ENCODE measurements at places on chromosomes 2 and 18.

DNA sequence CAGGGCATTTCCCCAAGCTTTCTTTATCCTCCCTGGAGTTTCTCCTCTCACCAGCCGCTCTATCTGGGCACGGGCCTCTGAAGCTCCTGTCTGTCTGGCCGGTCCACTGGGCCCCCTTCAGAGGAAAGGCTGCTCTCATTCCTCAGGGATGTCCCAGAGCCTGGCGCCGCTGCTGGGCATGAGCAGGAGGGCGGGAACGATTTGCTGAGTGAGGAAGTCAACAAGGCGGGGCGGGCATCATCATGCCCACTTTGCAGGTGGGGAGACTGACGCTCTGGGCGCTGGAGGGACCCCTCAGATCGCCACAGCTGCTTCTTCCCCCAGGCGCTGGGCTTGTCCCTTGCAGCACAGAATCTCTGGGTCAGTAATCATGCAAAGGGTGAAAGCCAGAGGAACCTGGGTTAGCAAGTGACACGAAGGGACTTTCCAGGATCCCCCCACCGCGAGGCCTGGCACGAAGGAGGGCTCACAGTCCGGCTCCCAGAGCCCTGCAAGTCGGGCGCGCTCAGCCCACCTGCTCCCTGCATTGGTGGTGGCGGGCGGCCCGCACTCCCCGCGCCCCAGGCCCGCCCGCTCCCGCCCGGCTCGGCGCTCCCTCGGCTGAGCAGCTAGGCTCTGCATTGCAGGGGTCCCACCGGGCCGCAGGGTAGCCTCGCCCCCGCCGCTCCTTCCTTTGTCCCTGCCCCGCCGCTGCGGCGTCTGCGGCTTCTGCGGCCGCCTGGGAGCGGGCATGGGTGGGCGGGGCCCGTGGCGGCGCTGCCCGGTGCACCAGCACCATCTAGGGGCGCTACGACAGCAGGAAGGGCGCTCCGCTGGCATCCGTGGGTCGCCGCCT, 157.8 kb downstream of the CYRIA start:
- peak; percentile 3 for DNase-seq

DNA sequence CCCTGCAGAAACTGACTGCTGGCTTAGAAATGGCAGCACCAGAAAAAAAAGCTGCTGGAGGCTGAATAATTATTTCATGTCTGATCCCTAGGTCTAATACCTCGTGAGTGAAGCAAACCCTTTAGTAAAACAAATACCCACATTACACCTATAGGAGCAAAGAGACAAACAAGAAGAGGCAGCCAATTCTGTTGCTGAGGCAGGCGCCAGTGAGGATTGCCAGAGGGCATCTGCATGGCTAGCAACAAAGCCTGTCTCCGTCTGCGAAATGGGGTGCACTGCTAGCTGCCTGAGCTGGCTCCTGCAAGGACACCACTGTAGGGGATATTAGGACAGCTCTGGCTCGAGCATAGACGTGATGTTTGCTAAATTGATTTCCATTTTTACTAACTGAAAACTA, 509.7 kb downstream of the TDRD15 start:
- no peak for DNase-seq

DNA sequence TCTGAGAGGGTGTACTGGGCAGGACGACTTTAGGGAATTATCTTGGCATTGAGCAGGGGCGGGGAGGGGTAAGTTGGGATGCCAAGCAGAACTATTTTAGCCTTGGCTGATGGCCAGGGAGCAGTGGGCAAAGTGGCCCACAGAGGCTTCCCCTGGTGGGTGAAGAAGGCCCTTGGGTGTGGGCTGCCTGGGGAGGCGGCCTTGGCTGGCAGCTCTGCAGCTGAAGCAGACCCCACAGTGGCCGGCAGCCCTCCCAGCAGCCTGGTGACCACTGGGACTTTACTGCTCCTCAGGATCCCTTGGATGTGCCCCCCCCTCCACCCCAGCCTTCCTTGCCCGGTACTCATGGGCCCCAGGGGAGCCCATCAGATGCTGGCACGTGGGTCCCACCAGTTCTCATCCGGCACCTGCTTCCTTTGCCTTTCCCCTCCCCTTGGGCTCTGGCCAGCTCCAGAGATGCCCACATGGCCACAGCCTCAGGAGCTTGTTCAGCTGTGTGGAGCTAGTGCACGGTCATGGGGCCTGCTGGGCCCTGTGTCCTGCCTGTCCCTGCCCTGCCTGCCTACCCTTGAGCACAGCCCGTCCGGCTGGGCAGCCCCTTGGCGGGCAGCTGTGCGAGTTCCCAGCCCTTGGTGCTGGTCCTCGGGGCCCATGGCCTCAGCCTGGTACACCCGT, 122.1 kb upstream of the HS6ST1 start:
- DNase-seq = no peak

GRCh38 chr2:128233790-128234395, 84.8 kb downstream of the HS6ST1 start:
- DNase-seq = no peak

DNA sequence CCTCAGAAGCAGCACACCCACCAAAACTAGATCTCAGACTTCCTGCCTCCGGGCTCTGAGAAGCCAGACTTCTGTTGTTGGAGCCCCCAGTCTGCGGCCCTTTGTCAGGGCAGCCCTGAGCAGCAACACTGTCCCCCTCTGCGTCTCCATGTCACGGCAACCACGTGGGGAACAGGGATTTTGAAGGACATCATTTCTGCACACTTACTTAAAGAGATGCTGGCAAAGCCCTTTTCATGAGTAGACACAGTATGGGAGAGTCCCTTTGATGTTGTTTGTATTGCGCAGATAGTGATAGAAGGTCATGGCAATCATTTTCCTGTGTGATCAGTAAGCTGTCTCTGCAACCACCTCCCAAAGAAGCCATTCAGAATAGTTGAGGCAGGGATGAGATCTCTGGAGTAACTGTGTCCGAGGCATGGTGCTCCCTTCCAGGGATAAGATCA, 69.1 kb upstream of the ID2 start:
- DNase-seq = no peak

DNA sequence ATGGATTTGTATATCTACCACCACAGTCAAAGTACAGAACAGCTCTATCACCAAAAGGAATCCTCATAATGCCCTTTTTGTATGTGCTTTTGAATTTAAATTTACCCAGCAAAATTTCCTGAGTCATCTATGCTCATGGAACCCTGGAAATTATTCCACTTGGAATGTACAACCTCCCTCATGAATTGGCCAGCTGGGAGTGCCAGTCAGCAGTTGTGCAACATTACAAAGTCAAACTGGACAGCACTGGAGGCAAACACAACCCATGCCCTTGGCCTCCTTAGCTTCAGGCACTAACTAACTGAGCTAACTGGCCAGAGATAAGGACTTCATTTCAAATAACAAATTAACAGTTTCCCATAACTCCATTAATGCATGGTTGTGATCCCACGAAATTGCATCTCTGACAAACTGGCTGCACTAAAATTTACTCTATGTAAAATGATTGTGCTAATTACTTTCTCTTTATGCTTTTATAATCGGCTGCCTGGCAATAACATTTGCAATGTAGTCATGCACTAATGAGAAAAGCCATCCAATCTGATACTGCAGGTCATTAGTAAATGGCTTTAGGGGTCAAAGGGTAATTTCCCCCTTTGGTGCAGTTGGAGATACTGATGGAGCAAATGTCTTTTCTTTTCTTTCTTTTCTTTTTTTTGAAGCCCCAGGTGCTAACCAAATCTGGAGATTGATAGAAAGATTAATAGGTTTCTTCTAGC, 270.5 kb downstream of the ACTR3 start:
- no peak for DNase-seq

DNA sequence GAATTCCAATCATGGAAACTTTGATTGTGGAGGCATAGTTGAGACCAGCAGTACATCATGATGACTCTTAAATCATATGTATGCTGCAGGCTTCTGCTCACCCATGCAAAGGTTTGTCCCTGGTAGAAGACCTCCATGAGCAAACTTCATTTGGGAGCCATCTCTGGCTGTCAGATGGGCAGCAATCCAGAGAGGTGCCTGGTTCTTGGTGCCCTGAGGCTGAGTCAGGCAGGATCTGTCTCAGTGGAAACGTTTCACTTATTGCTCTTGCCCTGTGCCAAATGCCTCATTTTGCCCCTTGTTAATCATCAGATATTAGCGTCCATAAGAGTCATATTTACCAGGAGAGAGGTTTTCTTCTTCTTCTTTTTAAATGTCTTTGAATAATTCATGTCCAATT, 151.5 kb upstream of the CELF4 start:
- no peak for DNase-seq

- no peak for DNase-seq
Observed at GRCh38 chr2:27921880-27922547, 31.5 kb downstream of the BABAM2 start.

DNA sequence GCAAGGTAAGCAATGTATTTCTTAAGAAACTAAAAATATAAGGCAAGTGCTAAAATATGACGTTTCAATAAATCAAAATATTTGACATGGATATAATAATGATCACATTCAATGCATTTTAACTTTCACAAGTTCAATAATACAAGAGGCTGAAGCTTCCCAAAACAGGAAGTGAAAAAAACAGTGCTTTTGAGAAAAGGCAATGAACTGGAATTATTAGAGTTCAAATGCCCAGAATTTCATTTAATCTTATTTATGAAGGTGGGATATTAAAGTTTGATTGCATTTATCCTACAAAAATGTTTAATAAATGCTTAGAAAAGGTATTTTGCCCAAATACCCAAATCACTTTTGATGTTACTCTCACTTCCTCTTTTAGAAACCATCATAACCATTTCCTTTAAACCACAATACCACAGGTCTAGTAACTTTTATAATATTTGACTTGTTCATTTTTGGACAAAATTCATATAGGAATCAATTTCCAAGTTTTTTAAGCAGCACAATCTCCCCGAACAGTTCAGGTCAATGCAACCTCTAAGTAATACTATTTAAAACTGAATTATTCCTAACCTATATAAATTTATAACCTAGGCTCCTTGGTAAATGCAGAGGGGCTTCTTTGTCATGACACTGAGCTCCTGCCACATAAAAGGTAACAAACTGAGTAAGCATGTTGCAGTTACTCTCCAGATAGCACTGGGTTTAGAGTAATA, 2.1 kb downstream of the NCKAP1 start:
- DNase-seq = no peak

DNA sequence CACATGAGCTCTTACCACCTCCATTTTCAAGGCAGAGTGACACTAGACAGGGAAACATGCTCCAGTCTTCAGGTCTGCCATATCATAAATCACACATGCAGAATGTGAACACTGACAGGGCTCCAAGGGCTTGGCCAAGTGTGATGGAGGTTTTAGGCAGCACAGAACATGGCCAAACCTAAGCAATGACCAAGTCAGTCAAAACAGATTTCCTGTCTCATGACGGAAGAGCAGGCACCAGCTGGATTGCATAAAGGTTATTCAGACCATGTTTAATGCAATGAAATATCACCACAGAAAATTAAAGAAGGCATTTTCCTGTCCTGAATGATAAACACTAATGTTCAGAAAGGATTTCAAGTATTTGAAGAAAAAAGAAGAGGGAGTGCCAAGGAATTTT, 72.5 kb downstream of the SUMO1 start:
- DNase-seq = no peak
